Gastroesophageal sphincter (tissue), 4 donors: ENCODE measurements at places on chromosomes 2 and 18.

GRCh38 chr2:226308323-226308680 lies 491.3 kb downstream of the IRS1 start:
- ATAC-seq = no peak

DNA sequence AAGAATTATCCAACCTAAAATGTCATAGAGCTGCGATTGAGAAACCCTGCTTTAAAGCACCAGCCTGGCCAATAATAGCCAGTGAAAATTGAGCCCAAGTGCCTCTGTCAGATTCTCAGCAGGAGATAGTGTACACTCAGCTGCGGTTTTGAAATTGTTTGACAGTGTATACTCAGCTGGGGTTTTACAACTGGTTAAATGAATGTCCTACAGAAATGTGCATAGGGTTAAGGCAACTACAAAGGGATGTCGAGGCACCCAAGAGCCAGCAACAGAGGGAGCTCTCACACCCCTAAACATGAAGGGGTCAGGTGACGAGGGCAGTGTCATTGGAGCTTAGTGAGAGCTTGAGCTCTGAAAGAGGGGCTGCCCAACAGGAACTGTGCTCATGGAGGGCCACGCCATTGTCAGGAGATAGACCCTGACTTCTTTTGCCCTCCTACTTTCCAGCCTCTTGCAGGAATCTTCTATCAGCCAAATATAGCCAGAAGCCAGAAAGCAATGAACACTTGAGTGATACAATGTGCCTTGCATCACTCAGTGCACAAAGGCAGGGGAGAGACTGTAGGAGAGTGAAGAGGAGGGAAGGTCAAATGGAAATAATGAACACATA lies 15.1 kb downstream of the ACTG2 start:
- peak; percentile 31 for ATAC-seq

DNA sequence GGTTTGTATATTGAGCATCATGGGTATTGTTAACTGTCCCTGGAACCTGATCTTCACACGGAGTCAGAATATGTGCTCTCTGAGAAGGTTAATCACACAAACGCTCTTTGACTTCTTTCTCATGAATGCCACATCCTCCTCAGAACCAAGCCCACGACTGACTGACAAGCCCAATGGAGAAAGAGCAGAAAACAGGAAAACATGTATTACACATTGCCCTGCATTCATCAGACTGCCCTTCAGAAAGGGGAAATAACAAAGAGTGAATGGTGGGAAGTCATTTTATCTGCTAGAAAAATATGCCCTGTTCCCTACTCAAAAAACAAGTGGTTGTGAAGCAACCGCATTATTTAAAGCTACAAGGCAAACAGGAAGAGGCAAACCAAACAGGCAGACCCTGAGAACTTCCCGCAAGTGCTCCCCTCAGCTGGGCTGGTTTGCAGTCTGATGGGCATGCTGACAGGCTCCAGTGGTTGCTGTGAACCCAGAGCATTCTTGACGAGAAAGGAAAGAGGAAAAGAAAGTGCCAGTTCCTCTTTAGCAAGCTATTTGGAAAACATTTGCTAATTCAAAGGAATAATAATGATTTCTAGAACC lies 172.9 kb upstream of the SETBP1 start:
- ATAC-seq = peak; percentile 65

GRCh38 chr2:122528061-122528460 lies 772.6 kb downstream of the TSN start:
- no peak for ATAC-seq

- ATAC-seq = no peak
These were observed 48.8 kb upstream of the REL start for GRCh38 chr2:60832621-60833020.

- no peak for ATAC-seq
These were observed 103.5 kb downstream of the CABLES1 start for GRCh38 chr18:23238651-23239349.

DNA sequence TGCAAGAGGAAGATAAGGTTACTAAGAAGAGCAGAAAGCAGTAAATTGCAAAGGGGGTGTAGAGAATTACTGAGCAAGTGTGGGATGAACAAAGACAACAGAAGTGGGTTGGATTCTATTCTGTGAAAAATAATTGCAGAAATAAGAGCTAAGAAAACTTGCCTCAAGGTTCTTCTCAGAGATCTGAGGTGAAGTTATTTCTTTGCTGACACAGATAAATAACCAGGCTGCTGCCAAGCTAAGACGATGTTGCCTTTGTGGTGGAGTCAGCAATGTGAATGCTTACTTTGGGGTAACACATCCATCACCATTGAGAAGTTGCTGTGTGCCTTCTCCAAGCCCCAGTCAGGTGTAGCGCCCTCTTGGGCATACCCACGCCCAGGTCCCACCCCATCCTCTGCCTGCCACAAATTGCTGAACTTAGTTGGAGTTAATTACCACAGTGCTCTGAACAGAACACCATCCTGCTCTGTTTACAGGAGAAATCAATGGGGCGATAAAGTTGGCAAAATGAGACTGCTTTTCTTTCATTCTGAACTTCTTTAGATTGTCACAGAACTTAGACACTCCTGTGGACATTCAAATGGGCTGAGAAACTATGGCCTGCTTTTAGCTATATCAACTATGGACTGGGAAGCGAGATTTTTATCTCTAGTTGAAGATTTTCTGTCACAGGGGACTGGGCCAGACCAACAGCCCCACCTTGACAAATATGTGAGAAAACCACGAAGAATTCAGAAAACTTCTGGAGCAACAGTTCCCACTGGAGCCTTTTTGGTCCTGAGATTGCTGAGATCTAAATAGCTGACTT lies 283.6 kb downstream of the TMX3 start:
- ATAC-seq = no peak

DNA sequence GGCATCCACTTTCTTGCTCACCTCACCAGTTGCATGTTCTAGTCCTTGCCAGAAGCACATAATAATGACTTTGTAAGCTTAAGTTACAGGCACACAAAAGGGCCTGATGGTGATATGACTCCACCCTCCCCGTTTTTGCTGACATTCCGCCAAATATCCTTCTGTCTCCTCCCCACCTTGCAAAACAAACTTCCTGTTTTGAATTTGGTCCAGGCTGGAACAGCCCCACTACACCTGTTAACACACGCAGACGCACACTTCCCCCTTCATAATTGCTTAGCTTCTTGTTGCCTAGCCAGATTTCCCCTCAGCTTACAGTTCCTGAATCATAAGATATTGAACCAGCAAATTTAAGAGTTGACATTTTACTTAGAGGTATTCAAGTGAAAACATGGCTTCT lies at the start of gene MGAT5:
TSS of gene MGAT5 (plus strand) at position 269 of the 400 bp plus-strand sequence. CDS start 332 bp downstream, outside the sequence.
- no peak for ATAC-seq

- ATAC-seq = no peak
These were observed 29.5 kb upstream of the SMAD7 start for GRCh38 chr18:48979944-48980890.

DNA sequence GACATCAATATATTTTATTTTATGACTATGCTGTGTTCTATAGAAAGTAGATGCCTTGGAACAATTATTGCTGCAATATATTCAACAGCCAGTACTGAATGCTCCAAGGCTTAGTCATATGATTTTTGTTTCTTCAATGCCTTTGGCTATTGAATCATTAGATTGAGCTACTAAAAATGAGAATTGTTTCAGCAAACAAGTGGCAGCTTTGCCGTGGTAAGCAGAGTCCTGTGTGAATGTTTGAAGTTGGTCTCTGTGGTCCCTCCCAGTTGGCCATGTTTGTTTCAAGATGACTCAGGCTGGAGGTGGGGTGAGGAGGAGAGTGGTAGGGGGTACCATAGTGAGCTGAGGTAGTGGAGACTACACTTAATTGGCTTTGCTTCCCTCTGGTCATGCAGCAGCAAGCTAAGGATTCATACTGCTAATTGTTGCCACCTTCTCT lies 198.6 kb upstream of the EPAS1 start:
- no peak for ATAC-seq

DNA sequence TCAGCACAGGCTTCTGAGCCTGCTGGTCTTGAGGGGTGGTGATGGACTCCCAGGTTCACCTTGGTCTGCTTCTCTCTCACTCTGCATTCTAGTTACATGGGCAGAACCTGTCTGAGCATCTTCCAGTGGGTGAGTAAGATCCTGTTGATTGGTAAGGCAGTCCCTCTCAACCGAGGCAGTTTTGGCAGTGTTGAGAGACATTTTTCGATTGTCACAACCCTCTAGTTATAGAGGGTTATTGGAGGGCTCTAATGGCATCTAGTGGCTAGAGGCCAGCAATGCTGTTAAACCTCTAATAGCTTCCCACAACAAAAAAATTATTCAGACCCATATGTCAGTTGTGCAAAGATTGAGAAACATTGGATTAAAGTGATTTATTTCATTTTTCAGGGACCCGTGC lies 9.3 kb upstream of the MGAT5 start:
- ATAC-seq = no peak

GRCh38 chr2:12636837-12637581 lies 79.7 kb upstream of the TRIB2 start:
- ATAC-seq = no peak

GRCh38 chr2:102636283-102636907 lies 17.0 kb downstream of the SLC9A2 start:
- ATAC-seq = no peak

DNA sequence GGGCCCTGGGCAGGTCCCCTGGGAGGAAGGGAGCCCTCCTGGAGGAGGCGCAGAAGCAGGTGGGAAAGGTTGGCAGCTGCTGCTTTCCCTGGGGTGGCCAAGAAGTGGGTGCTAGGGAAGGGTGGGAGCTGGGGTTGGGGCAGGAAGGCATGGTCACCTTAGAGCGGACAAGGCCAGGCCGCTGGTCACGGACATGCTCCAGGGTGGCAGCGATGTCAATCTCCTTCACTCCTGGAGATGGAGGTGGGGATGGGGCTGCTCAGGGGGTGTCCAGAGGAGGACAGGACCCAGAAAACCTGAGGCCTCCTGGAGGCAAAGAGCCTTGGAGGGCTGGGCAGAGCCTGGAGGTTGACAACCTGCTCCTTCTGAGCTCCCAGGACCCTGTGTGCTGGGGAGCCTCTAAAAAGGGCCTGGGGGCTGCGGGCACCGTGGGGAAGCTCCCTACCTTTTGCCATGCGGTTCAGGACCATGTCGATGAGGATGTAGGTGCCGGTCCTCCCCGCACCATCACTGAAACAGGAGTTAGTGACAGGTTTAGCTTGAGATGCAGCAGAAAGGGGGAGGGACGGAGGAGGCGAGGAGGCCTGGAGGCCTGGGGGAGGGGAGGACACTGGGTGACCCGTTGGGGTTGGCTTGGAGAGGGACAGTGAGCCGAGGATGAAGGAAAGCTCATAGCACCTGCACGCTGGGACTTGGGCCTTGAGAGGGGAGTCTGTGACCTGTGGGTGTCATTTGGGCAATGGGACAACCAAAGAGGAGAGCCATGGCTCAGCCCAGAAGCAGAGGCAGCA lies 11.4 kb downstream of the DNAJB2 start:
- ATAC-seq = no peak

GRCh38 chr2:57876313-57876712 lies 170.3 kb upstream of the VRK2 start:
- ATAC-seq = no peak

GRCh38 chr2:200308546-200309295 lies 2.2 kb downstream of the SPATS2L start:
- ATAC-seq = no peak

- ATAC-seq = no peak
These were observed 48.0 kb downstream of the DDX18 start for GRCh38 chr2:117862459-117862858.

DNA sequence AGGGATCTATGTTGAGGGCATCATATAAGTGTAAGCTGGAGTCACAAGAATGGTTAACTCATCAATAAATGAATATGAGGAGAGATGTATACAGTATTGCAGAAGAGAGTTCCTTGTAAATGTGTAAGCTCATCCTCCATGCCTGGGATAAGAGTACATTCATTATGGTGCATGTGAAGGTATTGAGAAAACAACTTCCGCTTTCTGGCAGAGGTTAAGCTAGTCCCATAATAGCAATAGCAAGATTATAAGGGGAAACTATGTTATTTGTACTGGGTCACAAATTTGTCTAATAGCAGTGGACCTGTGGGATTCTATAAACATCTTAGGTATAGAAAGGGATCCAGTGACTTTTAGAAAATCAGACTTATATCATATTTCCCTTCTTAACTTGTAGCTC lies 44.1 kb downstream of the SCN2A start:
- no peak for ATAC-seq

- ATAC-seq = peak; percentile 48
These were observed 240.0 kb upstream of the NT5C1B start for GRCh38 chr2:18829251-18829902.

DNA sequence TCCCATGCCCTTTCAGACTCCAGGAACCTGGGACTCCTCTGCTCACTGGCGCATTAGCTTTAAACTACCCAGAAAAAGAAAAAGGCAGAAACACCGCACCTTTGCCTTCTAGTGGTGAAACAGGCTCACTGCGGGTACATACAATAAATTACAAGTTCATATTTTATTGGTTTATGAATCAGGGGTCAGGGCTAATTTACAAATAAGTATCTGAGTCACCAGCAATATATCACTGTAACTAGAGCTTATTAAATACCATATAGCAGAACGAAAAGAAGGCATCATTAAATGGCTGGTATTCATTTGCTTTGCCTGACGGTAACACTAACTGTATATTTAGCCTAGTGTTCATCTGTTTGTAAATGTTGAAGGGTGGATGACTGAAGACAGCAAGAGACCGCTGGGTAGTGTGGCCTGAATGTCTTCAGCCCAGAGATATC lies 26.9 kb upstream of the DTNB start:
- ATAC-seq = no peak

GRCh38 chr2:231479455-231479854 lies 15.2 kb upstream of the NCL start:
- ATAC-seq = no peak

DNA sequence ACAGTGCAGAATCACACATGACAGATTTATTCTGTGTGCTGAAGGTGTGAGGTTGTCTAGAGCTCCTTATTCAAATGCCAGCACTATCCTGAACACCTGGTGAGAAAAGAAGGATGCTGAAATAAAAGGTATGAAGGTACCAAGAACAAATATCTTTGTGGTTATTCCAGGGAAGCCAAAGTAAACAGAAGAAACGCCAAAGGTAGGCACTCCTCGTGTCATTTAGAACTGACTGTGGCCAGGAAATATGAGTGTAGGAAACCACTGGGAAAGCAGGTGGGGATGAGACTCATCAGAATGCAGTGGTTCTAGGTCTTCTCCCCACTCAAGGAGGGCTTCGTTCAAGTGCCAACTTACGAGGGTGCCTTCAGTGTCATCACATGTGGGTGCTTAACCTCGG lies 80.8 kb downstream of the KIF5C start:
- no peak for ATAC-seq

GRCh38 chr2:128714851-128715312 lies 396.2 kb upstream of the HS6ST1 start:
- ATAC-seq = no peak

- no peak for ATAC-seq
These were observed 75.8 kb downstream of the RDH14 start for GRCh38 chr2:18484625-18485024.
